Choroid plexus epithelial cell (primary cell): ENCODE measurements at places on chromosomes 3 and 15.

DNA sequence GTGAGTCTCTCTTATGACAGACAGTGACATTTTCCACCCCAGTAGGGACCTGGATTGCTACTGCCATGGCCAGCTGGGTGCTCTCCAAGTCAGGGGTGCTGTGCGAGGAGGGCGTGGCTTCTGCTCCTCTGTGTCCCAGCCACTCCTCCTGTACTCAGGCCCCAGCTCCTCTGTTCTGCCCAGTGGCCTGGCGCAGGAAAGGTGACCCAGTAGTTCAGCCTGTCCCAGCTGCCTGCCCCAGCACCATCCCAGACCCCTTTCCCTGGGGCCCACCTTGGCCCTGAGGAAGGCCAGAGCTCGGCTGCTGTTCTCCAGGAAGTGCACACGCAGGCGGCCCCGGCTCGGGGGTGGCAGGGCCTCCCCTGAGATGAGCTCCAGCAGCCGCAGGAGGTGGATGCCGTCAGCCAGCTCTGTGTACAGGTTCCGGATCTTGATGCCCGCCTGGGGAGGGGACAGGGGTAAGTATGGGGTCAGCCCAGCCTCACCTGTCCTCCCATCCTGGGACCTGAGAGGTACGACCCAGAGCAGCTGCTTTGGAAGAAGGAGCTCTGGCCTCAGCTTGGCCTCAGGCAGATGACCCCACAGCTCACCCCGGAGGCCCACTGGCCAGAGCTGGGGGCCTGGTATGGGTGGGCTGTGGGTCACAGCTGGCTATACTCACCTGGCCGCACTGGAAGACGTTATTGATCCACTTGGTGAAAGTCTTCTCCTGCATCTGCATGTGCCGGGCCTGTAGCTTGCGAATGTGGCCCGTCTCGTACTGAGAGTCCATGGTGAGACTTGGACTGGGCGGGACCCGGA is 1.0 kb downstream of the SPTBN5 start:
- DNase-seq: no peak

GRCh38 chr3:65785065-65785645 is 253.6 kb downstream of the MAGI1 start:
- peak; percentile 87 for DNase-seq

- DNase-seq: no peak
Measured at GRCh38 chr3:6717026-6717943, 143.6 kb upstream of the GRM7 start.

DNA sequence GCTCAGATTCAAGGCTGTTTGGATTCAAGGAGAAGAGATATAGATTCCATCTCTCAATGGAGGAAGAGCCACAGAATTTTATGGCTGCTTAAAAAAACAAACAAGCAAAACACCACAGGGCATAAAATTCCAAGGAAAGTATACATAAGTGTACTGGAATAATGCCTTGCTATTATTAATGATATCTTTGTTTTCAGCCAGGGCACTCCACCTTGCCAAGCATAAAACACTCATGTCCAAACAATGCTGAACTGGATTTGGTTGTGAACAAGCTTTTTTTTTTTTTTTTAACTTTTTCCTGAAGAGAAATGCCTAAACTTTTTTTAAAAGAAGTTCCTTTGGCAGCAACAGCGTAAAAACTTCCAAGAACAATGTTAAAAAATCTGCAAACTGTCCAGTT is 4.8 kb upstream of the CLSTN2 start:
- DNase-seq: no peak

DNA sequence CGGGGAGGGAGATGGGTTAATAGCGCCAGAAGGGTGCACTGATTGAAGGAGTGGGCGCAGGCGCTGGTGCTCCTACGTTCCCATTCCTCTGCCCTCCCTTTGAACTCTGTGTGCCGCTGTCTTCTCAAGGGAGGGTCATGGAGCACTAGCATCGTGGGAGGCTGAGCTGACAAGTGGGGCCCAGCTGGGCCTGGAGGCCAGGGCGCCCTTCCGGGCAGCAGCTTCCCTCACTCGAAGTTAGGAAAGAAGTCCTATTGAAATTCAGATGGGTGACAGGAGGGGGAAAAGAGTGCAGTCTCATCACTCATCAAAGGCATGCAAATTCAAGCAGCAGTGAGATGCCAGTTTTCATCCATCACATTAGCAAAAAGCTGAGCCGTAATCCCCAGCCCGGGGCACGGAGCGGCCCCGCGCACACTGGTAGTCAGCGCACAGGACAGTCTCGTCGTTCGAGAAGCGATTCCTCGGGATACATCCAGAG is 128.2 kb downstream of the LRRK1 start:
- peak; percentile 31 for DNase-seq
